ENCODE measurements at places on chromosomes 5 and 9.

GRCh38 chr9:13179257-13179656 is 100.2 kb downstream of the MPDZ start:
- DNase-seq, result no peak

DNA sequence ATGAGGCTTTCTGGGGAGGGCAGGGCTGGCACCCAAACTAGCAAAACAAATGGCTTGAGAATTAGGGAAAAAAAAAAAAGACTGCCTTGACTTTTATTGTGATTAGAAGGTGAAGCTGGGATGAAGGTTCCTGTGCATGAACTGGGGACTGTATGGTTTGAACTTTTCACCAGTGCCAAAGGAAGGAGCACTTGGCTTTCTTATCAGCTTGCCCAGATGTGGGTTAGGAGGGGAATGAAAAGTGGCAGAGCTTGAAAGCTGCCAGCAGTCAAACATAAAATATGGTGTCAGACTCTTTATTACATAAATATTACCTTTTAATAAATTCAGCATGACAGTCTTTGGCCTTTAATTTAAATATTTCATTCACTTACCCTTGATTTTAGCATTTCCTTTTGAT is 182.5 kb downstream of the PSAT1 start:
- DNase-seq, result no peak

DNA sequence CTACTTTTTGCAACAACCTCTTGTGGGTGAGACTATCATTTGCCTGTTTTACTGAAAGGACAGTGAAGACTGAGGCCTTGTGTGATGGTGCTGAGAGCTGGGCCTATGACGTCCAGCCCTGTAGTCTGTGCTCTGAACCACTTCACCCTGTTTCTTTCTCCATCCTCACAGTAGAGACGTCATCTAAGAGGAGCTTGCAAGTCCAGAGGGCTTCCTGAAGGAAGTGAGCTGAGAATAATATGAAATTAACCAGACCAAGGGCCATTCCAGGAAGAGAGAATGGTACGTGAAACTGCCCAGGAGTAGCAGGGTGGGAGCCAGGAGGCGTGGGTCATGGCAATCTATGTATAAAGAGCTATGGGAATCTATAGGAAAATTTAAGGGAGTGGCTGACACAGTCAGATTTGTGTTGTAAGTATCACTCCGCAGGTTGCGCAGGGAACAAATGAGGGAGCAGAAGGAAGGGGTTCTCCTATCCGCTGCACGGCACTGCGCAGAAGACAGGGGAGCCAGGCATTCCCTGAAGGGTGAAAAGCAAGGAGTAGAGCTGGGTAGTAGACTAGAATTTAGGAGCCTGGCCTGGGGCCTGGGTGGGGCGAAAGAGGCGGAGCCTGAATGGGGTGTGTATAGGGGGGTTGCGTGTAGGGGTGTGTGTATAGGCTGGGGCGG is 596 bp upstream of the FGFR4 start:
- no peak for DNase-seq

GRCh38 chr5:142852416-142853198 is 82.4 kb downstream of the ARHGAP26 start:
- DNase-seq, result no peak

DNA sequence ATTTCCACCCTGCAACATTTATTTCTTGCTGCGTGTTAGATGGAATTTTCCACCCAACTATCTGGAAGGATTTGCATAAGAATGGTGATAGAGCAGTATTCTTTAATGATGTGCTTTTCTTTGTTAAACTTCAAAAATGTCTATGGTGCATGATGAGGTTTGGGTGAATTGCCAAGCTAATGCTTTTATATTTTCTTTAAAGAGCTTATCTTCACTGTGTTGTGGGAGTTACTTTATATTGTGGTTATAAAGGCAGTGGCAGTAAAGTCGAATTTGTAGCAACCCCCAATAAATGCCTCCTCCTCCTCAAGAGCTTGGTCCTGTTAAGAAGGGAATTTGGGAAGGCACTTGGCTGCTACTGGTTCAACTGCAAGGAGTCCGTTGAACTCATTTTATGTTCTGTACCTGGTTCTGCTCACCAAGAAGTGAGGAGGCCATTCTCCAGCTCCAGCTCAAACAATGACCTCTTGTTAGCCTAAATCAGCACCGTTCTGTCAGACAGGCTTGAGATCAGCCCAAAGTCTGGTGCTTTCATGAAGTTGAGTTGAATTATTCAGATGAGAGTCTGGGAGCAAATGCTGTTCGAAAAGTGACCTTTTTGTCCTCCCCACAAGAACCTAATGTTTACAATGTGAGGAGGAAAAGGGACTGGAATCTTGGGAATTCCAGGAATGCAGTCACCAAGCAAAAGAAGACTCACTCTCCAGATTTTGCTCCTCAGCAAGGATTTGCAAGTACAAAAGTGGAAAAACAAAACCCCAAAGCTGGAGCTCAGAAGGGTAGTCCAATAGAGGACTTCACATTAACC is 217.0 kb downstream of the TMEM38B start:
- DNase-seq, result no peak

DNA sequence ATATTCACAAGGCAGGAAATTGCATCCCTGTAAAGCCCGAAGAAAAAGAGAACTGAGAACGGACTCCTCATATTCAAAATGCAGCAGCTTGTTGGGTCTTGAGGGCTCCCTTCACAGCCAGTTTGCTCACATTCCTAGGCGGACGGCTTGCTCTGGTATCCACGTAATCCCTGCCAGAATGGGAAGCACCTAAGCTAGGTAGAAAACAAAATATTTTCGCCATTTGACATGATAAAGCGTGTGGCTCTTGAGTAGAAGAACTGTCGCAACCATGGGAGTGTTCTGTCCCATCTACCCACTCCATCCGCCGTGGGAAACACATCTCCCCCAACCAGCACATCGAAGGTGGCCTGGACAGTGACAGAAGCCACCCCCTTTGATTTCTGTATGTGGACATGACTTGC is 183.1 kb downstream of the GAS1 start:
- no peak for DNase-seq

- no peak for DNase-seq
Observed at GRCh38 chr5:146640285-146640896, 124.4 kb upstream of the GPR151 start.

GRCh38 chr9:3875361-3876132 is 349.7 kb upstream of the RFX3 start:
- no peak for DNase-seq

DNA sequence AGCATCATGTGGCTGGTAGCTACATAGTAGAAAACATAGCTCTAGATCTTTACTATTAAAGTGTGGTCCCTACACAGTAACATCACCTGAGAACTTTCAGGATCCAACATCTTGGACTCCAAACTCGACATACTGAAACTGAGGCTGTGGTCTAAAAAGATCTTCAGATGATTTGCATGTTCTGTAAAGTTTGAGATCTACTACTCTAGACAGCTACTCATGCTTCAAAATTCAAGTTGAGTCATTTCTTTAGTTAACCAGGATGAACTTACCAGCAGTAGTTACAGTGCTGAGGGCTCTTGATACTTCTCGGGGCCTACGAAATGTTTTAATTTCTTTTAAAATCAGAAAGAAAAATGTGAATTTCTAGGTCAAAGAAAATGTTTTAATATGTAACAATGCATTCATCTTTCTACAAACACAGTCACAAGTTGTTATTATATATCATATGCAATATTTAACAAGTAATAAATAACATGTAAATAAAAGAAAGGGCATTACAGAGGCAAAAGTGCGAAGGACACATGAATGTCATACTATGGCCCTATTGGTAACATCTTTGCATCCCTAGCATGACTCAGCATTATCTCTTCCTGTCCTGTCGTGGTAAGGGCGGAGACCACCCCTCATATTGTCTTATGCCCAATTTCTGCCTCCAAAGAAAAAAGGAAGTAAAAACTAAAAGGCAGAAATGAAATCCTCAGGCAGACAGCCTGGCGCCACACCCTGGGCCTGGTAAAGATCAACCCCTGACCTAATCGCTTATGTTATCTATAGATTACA is 563.9 kb upstream of the TLE4 start:
- DNase-seq, result no peak

GRCh38 chr5:179478624-179479023 is 71.7 kb upstream of the RUFY1 start:
- DNase-seq, result no peak

DNA sequence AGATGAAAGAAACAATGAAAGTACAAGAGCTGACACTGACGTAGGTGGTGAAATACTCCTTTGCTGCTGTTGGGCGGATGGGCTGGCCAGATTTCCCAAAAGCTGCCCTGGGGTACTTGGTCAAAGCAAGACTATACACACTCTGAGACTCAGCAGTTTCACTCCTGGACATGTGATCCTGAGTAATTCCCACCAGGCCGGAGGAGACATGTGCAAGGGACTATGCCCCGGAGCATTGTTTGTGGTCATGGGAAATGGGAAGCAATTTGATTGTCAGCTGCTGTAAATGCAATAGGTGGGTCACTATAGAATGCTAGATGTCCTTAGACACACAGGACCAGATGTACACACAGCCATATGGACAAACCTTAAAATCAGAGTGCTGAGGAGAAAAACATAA is 116.1 kb downstream of the DCP2 start:
- no peak for DNase-seq

DNA sequence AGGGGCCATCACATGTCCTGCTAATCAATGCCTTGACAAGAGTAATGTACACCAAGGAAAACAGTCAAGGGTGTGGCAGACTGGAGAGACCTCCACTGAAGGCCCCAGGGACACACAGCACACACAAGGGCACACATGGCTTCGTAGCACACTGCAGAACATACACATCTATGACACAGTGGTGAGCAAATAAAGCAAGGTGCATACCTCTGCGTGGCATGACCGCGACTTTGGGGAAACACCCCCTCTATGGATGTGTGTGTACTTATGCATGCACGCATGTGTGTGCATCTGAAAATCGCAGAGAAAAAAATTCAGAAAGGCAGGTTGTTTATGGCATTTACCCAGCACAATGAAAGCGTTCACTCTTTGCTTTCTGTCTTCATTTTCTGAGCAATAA is 20.5 kb downstream of the SEMA4D start:
- no peak for DNase-seq

DNA sequence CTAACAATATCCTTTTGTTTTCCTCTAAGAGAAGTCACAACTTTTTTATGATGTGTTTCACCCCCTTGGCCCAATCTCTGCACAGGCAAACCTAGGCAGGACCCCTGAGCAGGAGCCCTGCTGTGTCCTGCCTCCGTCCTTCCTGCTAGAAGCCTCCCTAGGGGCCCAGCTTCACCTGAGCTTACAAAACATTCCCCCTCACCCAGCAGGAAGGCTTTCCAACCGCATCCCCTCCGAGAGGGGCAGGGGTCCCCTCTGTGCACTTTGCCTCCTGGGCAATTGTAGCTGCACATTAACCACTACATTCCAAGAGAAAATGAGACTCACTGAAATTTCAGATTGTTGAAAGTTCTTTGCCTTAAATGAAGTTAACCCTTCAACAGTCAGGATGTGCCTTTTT is 176.2 kb downstream of the IRX2 start:
- DNase-seq, result no peak

DNA sequence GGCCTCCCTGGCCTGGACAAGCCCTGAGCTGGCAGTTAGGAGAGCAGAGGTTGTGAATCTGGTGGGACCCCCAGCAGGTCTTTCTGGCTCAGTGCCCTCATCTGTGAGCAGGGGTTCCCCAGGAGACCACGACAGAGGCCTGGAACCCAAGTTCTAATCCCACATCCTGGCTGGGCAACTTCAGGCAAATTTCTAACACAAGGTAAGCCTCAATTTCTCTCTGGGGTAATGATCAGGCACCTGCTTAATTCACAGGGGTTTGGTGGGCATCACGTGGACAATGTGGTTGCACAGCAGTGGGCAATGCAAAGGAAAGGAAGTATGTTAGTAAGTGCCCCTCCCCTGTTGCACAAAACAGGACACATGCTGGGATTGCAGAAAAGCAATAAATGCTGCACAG is 1.9 kb upstream of the KCNIP1 start:
- no peak for DNase-seq

DNA sequence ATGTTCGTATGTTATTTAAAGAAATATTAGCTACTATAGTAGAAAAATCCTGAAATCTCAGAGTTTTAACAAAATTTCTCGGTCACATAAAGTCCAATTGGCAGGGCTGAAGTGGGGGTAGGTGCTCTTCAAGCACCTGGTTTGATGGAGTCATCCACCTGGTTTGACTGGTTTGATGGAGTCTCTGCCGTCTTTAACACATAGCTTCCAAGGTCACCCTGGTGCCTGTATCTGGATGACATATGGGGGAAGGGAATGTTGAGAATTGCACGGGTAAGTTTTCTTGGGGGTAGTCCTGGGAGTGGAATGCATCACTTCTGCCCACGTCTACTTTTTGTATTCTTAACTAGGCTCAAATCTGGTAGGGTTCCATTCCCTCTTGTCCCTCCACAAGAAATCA is 351.2 kb downstream of the SH3GL2 start:
- no peak for DNase-seq

GRCh38 chr5:176675676-176676360 is 28.5 kb downstream of the TSPAN17 start:
- DNase-seq, result no peak

DNA sequence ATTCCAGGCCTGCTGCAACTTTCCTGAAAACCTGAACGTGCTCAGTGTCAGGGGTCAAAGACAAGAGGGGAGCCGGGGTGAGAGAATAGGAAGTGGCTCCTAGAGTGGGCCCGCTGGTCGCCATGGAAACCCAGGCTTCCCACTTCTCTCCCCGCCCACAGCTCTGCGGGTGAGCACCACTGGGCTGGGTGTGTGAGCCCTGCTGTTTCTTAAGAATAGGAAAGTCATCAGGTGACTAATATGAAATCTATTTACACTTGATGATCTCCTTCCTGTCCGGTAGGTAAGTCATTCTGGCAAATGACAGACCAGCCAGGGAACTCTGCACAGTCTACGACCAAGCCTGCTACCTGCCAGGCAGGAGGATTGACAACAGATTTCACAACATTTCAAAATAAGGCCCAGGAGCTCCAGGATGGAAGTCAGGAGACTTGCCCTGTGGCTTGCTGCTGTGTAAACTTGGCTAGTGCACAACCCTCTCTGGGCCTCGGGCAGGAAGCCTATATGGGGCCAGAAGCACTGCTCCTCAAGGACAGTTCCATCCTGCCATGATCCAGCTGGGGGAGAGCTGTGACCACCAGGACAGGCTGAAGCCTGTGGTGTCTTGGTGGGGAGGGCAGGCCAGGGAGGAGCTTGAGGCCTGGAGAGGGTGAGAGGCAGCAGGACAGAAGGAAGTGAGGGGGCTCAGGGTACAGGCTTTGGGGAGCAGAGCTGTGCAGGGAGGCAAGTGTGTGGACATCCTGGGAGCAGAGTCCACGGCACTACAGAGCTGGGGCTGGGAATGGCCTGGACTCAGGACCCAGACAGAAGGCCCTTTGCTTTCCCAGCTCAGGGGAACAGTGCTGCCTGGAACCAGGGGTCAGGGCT is 60.6 kb downstream of the SHB start:
- DNase-seq, result no peak

GRCh38 chr9:92735636-92736562 is 28.7 kb downstream of the BICD2 start:
- no peak for DNase-seq

GRCh38 chr5:9313751-9314150 is 232.1 kb downstream of the SEMA5A start:
- no peak for DNase-seq

Data from central memory CD8-positive, alpha-beta T cell (primary cell).